ENCODE measurements at places on chromosomes 6 and 20.
A peak's percentile ranks its signal among the peaks of the same experiment; 100 is the strongest.

GRCh38 chr6:56370127-56370540 is 122.8 kb upstream of the COL21A1 start:
- DNase-seq, result no peak

- no peak for DNase-seq
Measured at GRCh38 chr6:163585932-163586437, 171.5 kb downstream of the QKI start.

DNA sequence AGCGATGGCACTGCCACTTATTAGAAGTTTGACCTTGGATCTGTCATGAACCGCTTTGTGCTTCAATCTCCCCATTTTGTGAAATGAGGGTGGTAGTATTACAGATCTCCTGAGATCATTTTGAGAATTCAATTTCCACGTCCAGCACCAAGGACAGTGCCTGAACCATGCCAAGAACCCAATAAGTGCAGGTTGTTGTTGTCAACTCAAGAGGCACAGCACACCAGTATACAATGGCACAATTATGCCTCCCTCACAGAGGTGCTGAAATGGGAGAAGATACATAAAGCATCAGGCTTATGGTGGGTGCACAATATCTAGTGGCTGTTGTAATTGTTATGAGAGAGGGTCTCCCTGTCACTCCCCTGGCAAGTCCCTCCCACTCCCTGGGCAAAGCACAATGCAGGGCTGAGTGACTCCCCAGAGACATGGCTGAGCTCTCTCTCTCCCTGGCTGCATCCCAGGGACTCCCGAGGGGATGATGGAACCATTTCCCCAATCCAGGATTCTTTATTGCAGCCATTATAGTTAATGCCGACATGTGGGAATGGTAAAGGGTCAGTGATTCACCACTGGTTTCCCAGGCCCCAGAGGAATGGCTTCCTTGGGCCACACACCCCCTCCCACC is 78.7 kb downstream of the CDH22 start:
- no peak for DNase-seq

GRCh38 chr6:166987930-166988329 is 11.3 kb upstream of the CEP43 start:
- DNase-seq, result no peak

DNA sequence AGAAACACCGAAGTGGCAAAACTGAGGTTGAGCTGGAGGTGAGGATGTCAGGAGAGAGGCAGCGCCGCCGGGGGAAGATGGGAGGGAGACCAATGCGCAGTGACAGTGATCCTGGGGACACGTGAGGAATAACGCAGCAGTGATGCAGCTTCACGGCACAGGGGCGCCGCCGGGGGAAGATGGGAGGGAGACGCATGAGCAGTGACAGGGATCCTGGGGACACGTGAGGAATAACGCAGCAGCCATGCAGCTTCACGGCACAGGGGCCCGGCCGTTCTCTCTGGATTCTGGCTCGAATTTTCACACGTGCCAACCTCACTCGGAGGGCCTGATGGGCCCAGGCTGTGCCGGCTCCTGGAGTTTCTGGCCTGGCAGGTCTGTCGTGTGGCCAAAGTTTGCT is 94.7 kb downstream of the SMOC2 start:
- DNase-seq, result no peak

GRCh38 chr6:42184475-42184874 is 10.3 kb downstream of the GUCA1B start:
- DNase-seq, result no peak

- no peak for DNase-seq
Measured at GRCh38 chr6:42012501-42013133, 37.7 kb upstream of the TAF8 start.

GRCh38 chr20:825710-826421 is 7.6 kb upstream of the FAM110A start:
- peak; percentile 30 for DNase-seq

GRCh38 chr6:5662797-5663196 is 343.9 kb downstream of the NRN1 start:
- no peak for DNase-seq

DNA sequence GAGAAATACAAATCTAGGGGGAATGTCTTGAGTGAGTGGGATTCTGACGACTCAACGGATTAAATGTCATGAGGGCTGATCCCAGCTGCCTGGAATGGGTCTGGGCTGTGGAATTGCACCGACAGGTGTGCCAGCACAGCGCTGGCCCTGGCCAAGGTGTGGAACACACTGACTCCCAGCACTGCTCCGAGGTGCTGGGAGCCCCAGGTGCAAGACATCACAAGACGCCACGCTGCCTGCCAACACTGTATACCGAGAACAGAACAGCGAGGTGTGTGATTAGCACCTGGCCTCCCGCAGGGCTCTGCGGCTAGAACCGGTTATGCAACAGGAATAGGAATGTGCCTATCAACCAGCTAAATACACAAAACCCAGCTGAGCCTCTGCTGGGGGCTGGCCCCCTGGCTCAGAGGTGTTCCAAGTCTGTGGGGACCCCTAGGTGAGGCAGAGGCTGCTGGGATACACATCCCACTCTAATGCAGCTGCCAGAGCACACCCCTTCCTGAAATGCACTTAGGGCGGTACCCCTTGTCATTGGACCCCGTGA is 24.8 kb upstream of the APMAP start:
- DNase-seq, result no peak

DNA sequence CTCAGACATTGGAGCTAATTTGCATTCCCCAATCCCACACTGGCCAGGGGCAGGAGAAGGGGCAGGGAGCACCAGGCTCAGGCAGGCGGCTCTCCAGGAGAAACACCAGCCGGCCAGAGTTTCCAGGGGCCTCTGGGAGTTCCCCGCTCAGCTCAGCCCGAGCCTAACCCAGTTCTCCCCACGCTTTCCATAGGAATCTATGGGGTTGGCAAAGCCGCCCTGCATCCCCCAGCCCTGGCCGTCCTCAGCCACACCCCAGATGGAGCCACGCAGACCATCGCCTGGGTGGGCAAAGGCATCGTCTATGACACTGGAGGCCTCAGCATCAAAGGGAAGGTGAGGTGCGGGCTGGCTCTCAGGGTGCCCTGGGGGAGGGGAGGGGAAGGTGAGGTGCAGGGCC is 8.2 kb downstream of the NPEPL1 start:
- no peak for DNase-seq

- DNase-seq, result no peak
Measured at GRCh38 chr6:116431964-116432595, 29.1 kb upstream of the CALHM6 start.

Measured in activated CD8-positive, alpha-beta memory T cell treated with anti-CD3 and anti-CD28 coated beads, Interleukin-2, amount 50 U/mL, for 48 hours (primary cell).